Activated T-cell treated with anti-CD3 and anti-CD28 coated beads, Interleukin-2, amount 50 U/mL, for 4 hours (primary cell): ENCODE measurements at places on chromosomes 3 and 15. TPM values are rescaled to one million over a fixed set of nuclear protein-coding genes. Genes with fewer than 3 reads are reported as not detected.

DNA sequence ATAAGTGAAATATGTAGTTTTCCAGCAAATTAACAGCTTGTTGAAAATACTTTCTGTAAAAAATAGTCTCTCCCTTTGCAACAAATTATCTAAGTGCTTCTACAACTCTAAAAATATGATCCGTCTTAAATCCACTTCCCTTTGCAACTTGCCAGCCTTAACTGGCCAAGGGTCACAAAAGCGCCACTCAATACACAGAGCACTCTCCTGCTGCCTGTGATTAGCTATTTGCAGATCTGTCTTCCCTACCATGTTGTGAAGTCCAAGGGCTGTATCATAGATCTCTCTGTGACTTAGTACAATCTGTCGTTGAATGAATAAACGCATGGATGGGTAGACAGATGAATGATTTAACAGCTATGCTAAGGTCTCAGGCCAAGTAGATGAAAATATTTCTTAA, 76.2 kb downstream of the ITGB5 start:
- DNase-seq = no peak

GRCh38 chr3:38611866-38612265, 37.6 kb downstream of the SCN5A start:
- no peak for DNase-seq

- DNase-seq = no peak
These were observed 145.8 kb downstream of the CHDH start for GRCh38 chr3:53700441-53700840.

IQCF5 gene
- total RNA-seq = not detected

TNFAIP8L3 gene
- total RNA-seq = 0.22 TPM

MGLL gene
- 2.2 TPM for total RNA-seq

- DNase-seq = no peak
These were observed 337.8 kb upstream of the NR2E3 start for GRCh38 chr15:71472566-71472965.

MINAR1 gene
- 0.63 TPM for total RNA-seq
